NT2/D1 (cell line): ENCODE measurements at places on chromosomes 5 and 9.

DNA sequence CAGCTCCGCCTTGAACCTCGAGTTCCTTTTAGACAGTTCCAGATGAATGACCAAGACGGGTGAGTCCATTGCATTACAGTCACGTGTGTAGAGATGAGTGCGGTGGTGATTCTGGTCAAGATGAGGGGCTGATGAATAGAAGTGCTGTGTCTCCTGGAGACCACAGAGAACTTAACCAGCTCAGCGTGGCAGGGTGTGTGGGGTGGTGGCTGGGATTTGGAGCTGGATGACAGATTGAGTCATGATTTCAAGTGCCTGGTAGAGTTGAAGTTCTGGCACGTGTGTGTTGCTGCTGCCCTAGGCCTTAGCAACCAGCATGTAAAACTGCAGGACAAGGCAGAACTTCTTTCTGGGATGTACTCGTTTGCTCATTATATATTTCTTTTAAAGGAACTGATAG, 53.3 kb downstream of the PRRC2B start:
- DNase-seq, result no peak

DNA sequence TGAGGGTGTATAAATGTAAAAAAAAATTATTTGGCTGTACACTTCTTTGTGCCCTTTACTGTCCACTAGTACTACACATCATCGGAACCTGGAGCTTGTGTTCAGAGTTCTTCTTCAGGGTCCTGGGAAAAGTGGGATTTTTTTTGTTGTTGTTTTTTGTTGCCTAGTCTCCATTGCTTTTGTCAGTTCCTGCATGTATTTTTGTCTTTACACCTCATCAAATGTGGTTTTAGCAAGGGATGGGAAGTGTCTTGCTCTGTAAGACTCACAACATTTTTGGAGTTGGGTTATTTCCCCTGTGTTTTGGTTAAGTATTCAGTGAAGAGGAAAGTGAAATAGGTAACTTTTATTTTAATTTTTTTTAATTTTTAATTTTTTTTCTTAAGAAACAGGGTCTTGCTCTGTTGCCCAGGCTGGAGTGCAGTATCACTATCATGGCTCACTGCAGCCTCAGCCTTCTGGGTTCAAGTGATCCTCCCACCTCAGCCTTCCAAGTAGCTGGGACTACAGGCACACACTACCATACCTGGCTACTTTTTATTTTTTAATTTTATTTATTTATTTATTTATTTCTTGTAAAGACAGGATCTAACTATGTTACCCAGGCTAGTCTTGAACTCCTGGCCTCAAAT, 40.7 kb downstream of the GARNL3 start:
- no peak for DNase-seq

DNA sequence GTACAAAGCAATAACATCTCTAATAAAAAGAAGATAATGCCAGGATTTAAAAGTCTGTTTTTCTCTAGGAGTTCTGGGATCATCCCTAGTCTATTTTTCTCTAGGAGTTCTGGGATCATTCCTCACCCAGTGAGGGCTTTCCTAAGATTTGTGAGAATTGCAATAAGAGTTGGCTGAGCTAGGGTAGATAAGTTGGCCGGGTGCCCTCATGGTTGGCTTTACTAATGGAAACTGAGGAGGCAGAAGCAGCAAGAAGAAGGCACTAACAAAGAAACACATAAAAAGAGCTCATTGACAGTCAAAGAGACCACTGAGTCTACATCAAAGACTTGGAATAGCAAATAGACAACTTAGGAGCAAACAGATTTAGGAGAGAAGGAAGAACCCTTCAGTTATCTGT, 4.2 kb downstream of the SLC1A3 start:
- DNase-seq, result no peak

DNA sequence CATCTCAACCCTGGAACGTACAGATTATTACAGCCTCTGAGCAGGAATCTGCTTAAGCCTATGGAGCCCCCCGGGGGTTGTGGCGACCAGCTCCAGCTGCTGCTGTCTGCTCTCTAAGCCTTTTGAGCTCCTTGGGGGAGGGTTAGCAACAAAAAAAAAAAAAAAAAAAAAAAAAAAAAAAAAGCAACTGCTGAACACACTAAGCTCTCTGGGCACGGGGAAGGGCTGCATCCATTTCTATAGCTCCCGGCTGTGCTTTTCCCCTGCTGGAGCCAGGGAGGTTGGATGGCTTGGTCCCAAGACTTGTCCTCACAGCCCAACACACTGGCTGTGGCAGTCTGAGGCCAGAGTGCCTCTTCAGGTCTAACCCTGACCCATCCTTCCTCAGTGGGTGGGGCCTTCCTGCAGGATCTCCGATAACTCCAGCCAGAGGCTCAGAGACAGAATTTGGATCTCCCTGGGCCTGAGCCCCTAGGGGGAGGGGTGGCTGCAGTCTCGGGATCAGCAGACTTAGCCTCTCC, 82.1 kb downstream of the FBN2 start:
- DNase-seq, result peak; percentile 39

DNA sequence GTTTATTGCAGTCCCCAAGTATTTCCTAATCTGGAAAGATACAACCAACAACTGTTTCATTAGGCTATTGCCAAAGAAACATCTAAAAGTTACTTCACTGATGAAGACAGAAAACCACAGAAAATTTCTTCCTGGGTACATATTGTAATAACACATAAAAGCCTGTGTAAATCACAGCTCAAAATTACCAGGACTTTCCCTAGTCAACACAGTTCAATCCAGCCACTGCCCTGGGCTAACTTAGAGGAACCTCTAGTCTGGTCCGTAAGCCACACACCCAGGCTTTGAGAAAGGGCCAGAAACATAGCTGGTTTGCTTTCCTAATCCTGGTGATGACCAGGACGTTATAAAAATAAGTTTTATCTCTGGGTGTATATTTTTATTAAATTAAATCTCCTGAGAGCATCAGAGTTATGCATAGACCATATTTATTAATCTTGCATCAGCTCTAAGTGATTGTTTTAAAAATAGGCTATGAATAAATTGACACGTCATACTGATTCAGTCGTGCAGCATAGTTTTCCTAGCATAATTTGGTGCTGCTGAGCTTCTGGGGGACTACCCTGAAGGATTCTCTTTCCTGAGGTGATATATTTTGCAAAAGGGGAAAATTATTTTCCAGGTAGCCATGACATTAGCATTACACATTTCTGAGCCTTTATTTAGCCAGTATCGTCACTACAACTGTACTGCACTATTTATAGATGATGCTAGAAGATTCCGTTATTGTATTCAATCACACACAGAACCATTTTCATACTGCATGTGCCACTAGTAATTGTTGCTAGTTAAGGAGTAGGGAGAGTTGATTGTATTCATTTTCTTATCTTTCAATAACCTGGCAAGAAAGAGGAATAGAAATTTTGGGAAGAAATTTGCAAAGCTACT, 12.6 kb upstream of the MUSK start:
- DNase-seq, result no peak

DNA sequence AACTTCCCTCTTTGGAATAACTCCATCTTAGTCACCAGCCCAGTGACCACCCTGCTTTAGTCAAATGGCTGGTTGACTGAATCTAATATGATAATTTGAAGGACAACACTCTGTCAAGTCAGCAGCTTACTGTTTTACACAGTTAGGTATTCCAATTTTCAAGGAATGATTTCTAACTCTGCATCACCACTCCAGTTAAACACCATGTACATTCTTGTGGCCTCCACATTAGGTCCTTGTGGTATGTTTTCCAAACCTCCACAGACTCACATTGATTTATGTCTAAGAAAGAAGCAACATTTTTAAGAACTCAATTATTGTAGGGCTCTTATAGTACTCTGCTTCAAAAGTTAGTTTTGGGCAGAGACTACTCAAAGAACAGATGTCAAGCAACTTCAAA, 110.7 kb downstream of the TLE1 start:
- DNase-seq, result no peak

GRCh38 chr9:35737143-35737542, 4.7 kb downstream of the CREB3 start:
- no peak for DNase-seq

DNA sequence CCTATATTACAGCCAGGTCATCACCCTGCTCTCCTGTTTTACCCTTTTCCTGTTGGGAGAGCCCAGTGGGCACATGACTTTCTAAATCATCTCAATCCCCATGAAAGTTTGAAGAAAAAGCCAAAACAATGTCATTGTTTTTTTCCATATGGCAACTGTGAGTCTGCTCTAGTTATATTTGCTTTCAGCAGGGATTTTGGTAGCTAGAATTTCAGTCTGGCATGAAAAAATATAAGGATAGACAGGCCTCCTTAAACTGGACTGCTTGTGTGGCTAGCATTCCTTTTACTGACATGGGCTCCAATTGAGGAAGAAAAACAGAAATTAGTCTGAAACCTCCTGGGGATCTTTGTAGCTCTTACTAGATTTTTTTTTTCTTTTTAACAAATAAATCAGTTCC, 25.6 kb downstream of the MOCS2 start:
- DNase-seq, result no peak

GRCh38 chr5:122756264-122756911, 18.5 kb upstream of the SNX2 start:
- DNase-seq, result no peak

- DNase-seq, result no peak
These were observed 2.4 kb downstream of the SOWAHA start for GRCh38 chr5:132815454-132815853.

- DNase-seq, result no peak
These were observed 367.7 kb downstream of the PRELID2 start for GRCh38 chr5:145467446-145467845.

- no peak for DNase-seq
These were observed 47.9 kb downstream of the PRRT1B start for GRCh38 chr9:131593091-131593820.

GRCh38 chr5:10987925-10988504, 227.0 kb upstream of the DAP start:
- peak; percentile 55 for DNase-seq

DNA sequence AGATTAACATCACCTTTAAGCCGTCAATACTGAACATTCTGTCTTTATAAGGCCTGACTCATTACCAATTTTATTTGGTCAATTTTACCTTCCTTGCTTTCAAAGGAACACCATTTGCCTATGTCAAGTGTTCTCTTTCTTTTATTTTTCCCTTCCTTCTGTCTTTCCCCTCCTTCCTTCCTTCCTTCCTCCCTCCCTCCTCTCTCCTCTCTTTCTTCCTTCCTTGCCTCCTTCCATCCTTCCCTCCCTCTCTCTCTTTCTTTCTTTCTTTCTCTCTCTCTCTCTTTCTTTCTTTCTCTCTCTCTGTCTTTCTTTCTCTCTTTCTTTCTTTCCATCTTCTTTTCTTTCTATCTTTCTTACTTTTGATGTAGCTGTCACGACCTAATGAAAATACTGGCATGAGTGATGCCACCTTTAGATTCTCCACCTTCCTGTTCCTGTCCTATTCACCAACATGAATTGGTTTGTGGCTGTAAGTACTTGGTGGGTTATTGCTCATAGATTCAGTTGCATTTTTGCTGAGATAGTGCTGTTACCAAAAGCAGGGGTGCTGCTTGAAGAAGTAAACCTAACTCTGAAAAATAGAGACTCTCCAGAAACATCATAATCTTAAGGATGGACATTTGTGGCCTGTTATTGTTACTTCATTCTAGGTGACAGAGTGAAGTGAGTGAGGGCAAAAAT, 33.8 kb downstream of the DOCK8 start:
- no peak for DNase-seq

GRCh38 chr9:2729721-2730120, 12.4 kb downstream of the KCNV2 start:
- DNase-seq, result no peak

GRCh38 chr5:4907571-4907970, 232.6 kb upstream of the ADAMTS16 start:
- no peak for DNase-seq

- no peak for DNase-seq
These were observed 489.4 kb downstream of the PRELID2 start for GRCh38 chr5:145345511-145346287.

DNA sequence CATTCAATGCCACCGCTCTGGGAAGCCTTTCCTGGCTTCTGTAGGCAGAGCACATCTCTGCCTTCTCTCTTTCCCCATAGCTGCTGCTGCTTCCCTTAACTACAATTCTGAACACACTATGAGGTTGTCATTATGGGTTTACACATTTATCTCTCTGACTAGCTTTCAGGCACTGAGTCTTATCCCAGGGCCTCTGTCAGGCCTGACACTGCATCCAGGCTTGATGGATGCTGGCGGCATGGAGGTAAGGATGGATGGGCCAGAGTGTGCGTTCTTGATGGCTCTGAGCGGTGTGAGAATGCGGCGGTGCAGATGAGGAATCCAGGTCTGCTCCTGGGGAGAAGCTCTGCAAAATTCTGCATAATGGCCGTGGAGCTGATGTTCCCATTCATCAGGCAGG, 6.3 kb downstream of the KCNIP1 start:
- no peak for DNase-seq

DNA sequence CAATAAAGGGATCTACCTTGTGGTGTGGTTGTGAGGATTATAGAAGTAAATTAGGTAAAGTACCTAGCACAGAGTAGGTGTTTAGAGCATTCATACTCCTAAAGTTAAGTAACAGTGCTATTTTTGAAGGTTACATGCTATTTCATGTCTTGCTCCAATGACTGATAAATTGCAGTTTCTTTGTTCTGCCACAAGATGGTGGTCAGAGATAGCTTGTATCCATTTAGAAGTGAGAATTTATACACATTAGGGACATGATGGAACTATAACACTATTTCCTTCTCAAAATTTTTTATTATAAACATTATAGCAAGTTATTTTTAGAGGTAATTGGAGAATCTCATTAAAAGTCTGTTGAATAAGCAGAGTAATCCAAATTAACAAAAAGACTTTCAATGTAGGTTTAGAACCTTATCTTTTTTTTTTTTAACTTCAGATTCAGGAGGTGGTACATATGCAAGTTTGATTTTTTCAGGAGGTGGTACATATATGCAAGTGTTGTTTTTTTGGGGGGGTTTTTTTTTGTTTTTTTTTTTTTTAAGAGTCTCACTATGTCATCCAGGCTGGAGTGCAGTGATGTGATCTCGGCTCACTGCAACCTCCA, 17.1 kb downstream of the MTREX start:
- no peak for DNase-seq

GRCh38 chr5:107268241-107268640, 402.5 kb downstream of the EFNA5 start:
- no peak for DNase-seq

DNA sequence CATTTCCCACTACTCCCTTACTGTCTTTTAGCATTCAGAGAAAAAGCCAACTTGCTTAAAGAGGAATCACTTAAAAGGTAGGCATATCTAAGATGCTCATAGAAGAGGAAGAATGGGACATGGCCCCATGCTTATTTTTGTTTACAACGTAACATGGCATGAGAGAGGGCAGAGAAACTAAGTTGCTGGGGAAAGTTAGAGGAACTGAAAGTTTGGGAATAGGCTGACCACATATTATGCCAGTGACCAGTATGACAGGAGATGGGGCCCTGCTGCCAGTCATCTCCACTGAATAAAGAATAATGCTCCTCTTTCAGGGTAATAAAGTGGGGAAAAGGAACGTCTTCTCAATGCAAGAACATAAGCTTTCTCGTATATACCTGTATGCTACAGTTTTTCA, 1.9 kb downstream of the PLPP6 start:
- no peak for DNase-seq

- no peak for DNase-seq
These were observed 278.7 kb downstream of the ZNF608 start for GRCh38 chr5:124467745-124468144.

- no peak for DNase-seq
These were observed 102.7 kb downstream of the OSMR start for GRCh38 chr5:38948501-38948900.

GRCh38 chr9:93673021-93673838, 96.8 kb downstream of the PHF2 start:
- no peak for DNase-seq

GRCh38 chr5:154260224-154260927, 69.8 kb downstream of the GALNT10 start:
- DNase-seq, result no peak

- no peak for DNase-seq
These were observed 63.2 kb downstream of the LHX2 start for GRCh38 chr9:124074746-124075145.
